Activated T-cell treated with anti-CD3 and anti-CD28 coated beads, Interleukin-2, amount 50 U/mL, for 4 hours (primary cell): ENCODE measurements at places on chromosomes 2 and 18.
A peak's percentile ranks its signal among the peaks of the same experiment; 100 is the strongest.

- DNase-seq, result no peak
These were observed 66.1 kb downstream of the FASTKD2 start for GRCh38 chr2:206831442-206831995.

DNA sequence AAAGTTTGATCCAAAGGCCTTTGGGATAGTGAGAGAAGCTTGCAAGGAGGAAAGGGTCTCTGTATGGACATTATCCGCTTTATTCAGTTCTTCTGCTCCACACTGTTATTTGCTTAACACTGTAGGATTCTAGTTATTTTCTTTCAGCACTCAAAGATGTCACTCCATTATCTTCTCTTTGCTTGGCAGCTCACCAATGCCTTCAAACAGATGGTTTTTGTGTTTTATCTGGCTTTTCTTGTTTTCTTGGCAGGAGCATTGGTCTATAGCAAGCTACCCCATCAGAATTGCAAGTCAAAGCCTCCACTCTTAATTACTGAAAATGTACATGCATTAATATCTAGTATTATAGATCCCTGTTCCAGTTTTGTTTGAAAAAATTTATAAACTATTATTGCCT, 138.8 kb downstream of the EVA1A start:
- no peak for DNase-seq

DNA sequence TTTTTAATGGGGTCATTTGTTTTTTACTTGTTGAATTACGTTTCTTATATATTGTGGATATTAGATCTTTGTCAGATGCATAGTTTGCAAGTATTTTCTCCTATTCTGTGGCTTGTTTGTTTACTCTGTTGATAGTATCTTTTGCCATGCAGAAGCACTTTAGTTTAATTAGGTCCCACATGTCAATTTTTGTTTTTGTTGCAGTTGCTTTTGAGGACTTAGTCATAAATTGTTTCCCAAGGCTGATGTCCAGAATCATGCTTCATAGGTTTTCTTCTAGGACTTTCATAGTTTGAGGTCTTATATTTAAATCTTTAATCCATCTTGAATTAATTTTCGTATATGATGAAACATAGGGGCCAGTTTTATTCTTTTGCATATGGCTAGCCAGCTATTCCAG, 13.2 kb downstream of the PIKFYVE start:
- no peak for DNase-seq

DNA sequence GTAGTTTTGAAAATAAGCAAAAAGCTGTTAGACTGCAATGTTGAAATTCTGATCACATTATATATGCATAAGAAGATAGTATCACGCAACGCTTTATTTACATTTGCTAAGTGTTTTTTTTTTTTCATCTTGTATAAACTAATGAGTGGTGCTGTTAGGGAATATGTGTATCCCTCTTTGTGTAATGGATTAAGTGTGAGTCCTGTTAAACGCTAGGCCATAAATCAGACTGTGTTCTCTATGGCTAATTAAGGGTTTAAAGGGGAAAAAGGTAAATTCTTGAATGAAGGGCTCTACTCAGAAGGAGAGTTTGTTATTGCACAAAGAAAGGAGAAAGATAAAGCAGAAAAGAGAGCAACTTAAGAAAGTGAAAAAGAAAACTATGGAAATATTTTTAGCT, 4.8 kb upstream of the ASXL3 start:
- DNase-seq, result no peak

- DNase-seq, result peak; percentile 9
These were observed 376 bp downstream of the NDUFA10 start for GRCh38 chr2:240024766-240025165.

- DNase-seq, result no peak
These were observed 174.2 kb upstream of the RBMS1 start for GRCh38 chr2:160667811-160668210.

DNA sequence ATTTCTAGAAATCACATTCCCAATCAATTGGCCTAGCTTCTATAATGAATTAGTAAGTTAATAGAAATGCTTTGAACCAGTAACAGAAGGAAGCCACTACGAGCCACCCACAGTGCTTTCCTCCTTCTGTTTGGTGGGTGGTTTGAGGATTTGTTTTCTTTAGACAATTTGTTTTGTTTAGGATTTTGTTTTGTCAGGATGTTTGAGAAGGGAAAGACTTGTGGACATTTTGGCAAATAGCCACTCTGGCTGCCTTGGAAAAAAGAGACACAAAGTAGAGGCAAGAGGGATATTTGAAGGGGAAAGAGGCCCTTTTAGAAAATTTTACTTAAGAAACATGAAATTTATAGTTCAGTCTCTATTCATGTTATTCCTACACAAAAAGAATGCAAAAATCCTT, 47.7 kb downstream of the TANK start:
- DNase-seq, result no peak

DNA sequence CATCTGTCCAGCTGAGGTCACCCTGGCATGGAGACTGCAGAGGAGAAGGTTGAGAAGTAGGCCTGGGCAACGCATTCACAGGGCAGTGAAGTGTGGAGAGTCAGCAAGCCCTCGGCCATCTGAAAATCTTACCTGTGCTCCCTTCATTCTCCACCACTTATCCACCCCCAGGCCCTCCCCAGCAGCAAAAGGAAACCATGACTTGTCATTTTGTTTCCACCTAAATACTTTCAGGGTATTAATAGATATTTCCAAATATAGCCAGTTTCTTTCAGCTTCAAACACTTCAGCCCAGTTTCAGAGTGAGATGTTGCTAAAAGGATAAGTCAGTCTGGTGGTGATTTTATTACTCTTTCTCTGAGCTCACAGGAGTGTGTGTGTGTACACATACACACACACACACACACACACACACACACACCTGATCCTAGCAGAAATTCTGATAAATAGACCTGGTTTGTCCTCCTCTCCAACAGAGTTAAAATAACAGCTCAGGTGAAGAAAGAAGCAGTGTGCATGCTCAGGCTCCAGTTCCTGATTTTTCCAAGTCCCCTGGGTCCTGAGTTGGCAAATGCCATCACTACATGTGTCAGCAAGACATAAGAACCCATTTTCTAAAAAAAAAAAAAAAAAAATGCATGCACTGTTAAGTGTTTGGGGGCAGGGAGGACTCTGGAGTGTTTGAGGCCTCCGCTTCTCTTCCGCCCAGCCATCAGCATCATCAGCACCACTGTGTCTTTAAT, 82.8 kb downstream of the LOXHD1 start:
- no peak for DNase-seq

GRCh38 chr2:235054475-235054874, 102.7 kb downstream of the SH3BP4 start:
- DNase-seq, result no peak

- DNase-seq, result no peak
These were observed 69.5 kb downstream of the GPD2 start for GRCh38 chr2:156505696-156506095.

DNA sequence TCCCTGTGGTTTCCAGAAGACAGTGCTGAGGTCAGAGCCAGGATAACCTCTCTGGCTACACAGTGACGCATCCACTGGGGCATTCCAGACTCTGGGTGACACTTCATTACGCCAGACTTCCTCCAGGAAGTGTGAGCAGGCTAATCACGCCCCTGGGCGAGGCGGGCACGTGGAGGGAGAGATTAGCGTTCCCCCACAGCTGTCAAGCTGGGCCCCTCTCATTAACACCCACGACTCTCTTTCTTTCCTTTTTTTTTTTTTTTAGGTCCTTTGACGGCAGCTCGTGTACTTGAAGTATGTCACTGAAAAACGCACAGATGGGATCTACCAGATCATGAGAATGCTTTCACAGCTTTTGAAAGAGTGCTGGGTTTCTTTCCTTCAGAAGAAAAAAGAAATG, 274.6 kb downstream of the AFF3 start:
- DNase-seq, result no peak
